ENCODE measurements at places on chromosomes 1 and 21.

GRCh38 chr1:36628804-36629203 lies 146.1 kb upstream of the CSF3R start:
- DNase-seq: no peak

DNA sequence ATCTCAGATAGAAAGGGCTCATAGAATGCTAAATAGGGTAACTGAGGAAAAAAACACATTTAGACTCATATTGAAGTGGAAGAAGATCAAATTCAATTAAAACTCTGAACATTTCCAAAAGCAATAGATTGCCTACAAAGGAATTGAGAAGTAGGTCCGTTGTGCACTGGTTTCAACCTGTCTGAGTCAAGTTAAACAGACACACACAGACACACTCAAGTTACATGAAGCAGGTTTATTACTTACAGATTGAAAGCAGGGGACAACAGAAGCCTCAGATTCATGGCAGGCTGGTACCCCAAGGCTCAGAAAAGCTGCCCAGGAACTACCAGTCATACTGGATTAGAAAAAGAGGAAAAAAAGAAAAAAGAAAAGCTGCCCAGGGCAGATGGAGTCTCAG lies 20.7 kb upstream of the S100A2 start:
- DNase-seq: no peak

- DNase-seq: no peak
Measured at GRCh38 chr1:63921359-63921758, 147.5 kb downstream of the ROR1 start.

DNA sequence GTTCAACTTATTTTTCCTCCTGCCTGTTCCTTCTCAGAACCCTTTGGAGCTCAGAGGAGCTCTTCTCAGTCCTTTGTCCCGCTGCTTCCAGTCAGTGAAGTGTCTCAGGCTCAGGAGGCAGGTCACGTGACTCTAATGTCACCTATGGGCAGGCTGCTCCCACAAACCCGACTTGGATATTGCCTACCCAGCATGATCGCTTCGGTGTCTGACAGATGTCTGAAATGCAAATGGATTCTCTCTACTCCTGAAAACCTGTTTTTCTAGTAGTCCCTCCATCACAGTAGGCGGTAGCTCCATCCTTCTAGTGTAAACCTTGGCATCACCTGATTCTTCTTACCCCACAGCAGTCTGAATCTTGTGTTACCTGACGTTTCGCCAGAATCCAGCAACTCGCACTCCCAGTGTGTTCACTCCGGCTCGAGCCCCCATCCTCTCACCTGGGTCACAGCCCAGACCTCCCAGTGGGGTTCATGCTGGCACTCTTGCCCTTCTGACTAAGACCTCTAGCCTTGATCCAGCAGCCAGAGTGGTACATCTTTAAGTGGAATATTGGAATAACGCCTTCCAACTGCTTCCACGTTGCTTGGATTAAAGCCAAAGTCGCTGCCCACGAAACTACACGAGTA lies 5.4 kb downstream of the PADI6 start:
- DNase-seq: no peak

GRCh38 chr1:46043458-46044017 lies 88.9 kb downstream of the PIK3R3 start:
- DNase-seq: no peak

GRCh38 chr1:1847061-1847850 lies 43.6 kb downstream of the GNB1 start:
- no peak for DNase-seq

GRCh38 chr21:25813917-25814316 lies 79.1 kb downstream of the GABPA start:
- no peak for DNase-seq

- DNase-seq: no peak
Measured at GRCh38 chr1:179187735-179188471, 41.6 kb downstream of the ABL2 start.

- DNase-seq: peak; percentile 24
Measured at GRCh38 chr1:80994934-80995333, 805.8 kb upstream of the ADGRL2 start.

DNA sequence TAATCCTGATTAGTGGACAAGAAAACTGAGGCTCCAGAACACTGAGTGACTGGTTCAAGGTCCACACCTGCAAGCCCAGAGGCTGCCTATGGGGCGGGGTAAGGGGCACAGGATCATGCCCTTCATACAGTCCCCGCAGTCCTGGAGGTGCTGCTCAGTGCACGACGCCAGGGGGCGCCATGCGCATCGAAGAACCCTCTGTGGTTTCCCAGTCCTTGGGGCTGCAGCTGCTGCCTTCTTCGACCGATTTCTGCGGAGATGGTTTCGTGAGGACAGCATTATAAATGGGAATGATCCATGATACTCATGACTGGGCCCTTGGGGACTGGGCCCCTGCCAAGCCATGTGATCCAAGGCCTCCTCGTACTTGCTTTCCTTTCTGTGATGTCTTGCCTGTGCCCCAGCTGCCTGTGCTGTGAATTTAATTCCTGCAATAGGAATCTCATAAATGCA lies 37.1 kb upstream of the ARHGEF10L start:
- peak; percentile 48 for DNase-seq

DNA sequence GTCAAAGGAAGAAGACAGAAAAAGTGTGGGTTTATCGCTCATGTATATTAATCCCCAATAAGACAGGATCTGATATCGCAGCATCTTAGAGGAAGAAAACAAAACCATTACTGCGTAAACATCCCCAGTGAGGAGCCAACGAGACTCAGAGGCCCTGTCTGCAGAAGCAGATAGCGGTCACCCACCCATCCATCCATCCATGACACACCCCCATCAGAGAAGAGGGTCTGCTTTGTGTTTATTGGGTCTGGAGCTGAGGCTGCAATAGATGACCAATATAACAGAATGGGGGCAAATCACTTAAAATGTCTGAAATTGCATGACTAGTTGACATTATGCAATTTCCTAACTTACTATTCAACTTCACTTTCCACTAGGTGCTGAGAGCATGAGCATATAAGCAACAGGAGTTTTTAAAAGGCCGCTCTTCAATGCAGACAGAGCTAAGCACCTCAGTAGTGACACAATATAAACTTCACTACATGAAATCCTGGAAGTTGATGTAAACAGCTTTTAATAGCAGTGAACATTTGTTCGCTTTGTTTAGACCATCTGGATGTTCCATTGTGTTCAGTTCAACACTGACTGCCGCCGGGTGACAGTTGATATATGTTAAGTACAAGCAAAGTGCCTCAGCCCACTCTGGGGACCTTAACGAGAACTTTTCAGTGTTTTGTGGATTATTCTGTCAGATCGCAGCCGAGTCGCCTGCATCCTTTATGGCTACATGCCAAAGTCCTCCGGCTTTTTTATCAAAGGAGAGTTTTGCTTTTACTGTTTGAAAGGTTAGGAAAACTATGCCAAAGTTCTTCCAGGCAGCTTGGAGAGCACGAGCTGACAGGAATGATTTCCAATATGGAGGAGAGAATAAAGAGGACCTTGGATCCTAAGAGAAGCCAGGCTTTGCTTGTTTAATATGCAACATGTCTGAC lies 167.5 kb downstream of the ZNF281 start:
- no peak for DNase-seq

- DNase-seq: no peak
Measured at GRCh38 chr1:202305168-202305567, 36.6 kb downstream of the UBE2T start.

- no peak for DNase-seq
Measured at GRCh38 chr1:63316984-63317816, 5.2 kb upstream of the FOXD3 start.
